Stimulated activated CD4-positive, alpha-beta T cell treated with anti-CD3 and anti-CD28 coated beads, Interleukin-4, amount 100 ng/mL, for 24 hours (primary cell): ENCODE measurements at places on chromosomes 2 and 18.

DNA sequence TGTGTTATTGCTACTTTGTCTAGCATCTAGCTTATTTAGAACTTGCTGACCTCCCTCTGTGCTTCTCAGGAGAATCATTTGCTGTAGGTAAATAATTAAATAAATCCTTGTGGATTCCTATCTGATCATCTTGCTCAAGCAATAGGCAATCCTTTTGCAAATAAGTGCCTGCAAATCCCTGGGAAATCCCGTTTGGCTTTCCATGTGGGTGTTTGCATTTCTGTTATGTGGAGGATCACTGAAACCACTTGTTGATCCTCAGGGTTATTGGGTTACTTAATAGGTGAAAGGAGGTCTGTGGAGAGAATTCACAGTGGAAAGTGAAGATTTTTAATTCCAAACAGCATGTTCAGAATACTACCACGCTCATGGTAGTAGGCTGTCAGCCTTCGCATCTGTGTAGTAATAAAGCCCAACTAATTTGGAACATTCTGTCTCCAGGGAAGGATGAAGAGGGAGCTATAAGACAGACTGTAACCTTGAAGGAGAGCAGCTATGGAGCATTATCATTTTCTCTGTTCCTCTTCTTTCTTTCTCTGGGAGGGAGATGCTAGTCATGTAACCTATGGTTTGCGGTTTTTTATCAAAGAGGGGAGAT is 72.5 kb downstream of the GULP1 start:
- DNase-seq = no peak

GRCh38 chr2:191345788-191346187 is 100.6 kb downstream of the MYO1B start:
- DNase-seq = no peak

DNA sequence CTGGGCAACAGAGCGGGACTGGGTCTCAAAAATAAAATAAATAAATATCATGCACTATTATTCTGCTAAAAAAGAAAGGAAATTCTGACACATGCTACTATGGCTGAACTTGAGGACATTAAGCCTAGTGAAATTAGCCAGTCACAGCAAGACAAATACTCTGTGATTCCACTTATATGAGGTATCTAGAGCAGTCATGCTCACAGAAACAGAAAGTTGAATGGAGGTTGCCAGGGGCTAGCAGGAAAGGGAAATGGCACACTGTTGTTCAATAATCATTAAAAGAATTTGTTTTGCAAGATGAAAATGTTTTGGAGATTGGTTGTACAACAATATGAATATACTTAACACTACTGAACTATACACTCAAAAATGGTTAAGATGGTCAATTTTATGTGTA is 60.8 kb downstream of the NCKAP1 start:
- DNase-seq = no peak

DNA sequence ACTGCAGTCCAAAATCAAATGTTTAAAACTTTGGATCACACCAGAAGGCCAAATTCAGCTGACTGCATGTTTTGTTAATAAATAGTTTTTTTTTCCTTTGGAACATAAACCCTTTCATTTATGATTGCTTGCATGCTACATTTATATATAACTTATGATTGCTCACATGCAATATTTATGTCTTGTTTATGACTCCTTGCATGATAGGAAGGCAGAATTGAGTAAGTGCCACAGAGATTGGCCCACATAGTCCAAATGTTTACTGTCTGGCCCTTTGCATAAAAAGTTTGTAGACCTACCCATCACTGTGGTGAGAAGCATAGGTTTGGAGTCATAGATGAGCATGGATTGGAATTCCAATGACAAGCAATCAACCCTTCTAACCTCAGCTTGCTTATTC is 30.8 kb downstream of the WDFY1 start:
- DNase-seq = no peak

GRCh38 chr18:5626130-5626880 is 82.5 kb upstream of the EPB41L3 start:
- DNase-seq = no peak
